ENCODE measurements at places on chromosomes 4 and X.

DNA sequence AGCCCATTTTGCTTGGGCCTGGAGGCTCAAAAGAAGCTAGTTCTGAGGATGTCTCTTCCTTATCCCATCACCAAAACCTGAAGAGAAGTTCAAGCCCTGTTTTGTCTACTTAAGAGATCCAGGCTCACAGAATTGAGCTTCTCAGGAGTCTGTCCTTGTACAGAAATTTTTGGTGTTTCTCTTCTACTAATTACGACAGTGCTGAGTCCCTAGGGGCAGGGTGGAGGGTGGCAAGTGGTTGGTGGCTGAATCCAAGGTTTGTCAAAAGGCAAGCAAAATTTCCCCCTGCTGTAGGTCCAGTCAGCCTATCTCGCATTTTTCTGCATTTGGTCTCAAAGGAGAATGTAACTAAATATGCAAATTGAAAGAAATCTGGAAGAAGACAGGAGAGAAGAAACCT is 377.9 kb downstream of the SMARCA1 start:
- no peak overlapping the region for H3K27ac ChIP-seq
- H3K27me3 ChIP-seq = no peaks in the 10 kb centered on the region
- H3K4me1 ChIP-seq = no peaks in the 10 kb centered on the region
- no peak for DNase-seq

DNA sequence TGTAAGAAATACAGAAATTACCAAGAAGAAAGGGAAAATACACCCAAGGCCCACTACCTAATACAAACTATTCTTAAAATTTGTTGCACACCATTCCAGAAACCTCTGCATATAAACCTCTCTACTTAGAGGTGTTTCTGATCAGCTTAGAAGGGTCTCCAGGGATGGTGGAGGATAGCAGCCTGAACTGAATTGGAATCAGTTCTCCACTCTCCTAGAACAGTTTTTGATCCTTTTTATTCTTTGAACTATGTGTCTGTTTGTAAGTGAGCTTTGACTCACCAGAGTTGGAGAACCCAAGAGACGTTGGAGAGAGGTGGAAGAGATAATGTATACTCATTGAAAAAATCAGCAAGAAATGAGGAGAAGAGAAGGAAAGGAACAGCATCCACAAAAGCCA is 96.6 kb upstream of the OTUD4 start:
- no peak overlapping the region for H3K4me3 ChIP-seq
- no peak overlapping the region for H3K27ac ChIP-seq
- H3K27me3 ChIP-seq = no peaks in the 10 kb centered on the region

GRCh38 chr4:1250527-1250812 is 1.5 kb upstream of the CTBP1 start:
- H3K4me3 ChIP-seq = no peak overlapping the region
- DNase-seq = no peak
- no peaks in the 10 kb centered on the region for H3K36me3 ChIP-seq
- no peak overlapping the region for H3K27ac ChIP-seq

DNA sequence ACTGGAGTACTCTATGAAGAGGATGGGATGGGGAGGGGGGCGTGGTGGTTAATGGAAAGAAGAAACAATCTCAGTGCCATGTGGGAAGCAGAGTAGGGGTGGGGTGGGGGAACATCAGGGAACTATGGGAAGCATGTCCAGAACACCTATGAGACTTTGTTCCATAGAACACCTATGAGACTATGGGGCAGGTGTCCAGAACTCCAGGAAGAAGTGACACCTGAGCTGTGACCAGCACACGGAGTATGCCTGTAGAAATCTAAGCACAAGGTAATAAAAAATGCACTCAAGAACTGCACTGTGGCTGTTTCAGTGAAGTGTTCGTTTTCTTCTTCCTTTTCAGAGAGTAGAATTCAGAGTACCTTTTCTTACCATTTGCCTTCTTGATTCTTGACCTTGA is 704.8 kb upstream of the TENM3 start:
- no peaks in the 10 kb centered on the region for H3K4me1 ChIP-seq
- H3K36me3 ChIP-seq = no peaks in the 10 kb centered on the region
- H3K4me3 ChIP-seq = no peak overlapping the region
- DNase-seq = no peak

DNA sequence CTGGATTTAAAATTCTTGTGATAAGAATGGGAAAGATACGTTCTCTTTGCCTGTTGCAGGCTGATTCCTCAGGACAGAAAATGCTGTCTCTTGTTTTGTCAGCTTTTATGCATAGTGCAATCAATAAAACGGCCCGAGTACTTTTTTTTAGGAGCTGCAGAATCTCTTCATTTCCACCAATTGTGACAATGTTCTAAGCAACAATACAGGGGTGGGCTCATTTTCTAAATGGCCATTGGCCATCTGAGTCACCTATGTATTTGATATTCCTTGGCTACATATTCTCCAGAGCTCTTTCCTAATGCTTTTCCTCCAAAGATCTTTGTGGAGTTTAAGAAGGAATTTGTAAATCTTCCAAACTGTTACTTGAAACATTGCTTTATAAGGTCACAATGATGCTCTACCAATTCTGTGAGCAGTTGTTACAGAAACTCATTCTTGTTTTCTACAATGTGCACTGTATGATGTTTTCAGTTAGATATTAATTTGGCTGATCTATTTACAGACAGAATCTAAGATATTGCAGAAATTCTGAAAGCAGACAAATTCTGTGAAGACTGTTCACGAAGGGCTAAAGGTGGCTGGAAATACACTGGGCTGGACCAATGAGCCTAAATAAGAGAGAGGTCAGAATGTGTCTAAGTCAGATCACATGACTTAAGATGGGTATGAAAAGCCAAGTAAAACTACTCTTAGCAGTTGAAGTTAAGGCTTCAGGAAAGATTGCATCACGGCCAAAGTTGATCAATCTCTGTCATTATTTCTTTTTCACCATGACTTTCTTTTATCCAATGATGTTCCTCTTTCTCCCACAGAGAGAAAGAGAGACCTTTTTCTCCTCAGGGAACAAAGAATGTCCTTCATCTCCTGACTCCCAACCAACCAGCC is 33.4 kb downstream of the TAPT1 start:
- no peaks in the 10 kb centered on the region for H3K4me1 ChIP-seq
- no peak for DNase-seq
- H3K4me3 ChIP-seq = no peak overlapping the region
- no peaks in the 10 kb centered on the region for H3K36me3 ChIP-seq
- H3K27me3 ChIP-seq = no peaks in the 10 kb centered on the region

DNA sequence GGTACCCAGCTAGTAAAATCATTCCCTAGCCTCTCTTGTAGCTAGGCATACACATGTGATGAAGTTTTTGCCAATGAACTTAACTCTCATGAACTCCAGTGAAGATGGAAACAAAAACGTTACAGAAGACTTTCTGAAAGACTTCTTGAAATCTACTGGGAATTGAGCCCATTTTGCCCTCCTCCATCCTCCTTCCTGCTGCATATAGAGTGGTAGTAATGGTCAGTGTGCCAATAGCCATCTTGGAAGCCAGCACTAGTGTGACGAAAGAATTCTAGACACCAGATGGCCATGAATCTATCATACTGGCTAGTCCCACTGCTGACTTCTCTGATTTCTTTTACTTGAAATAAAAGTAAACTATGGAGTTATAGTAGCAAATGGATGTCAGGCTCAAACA is 30.9 kb upstream of the PPA2 start:
- H3K4me1 ChIP-seq = no peaks in the 10 kb centered on the region
- no peak overlapping the region for H3K27ac ChIP-seq
- no peaks in the 10 kb centered on the region for H3K27me3 ChIP-seq

DNA sequence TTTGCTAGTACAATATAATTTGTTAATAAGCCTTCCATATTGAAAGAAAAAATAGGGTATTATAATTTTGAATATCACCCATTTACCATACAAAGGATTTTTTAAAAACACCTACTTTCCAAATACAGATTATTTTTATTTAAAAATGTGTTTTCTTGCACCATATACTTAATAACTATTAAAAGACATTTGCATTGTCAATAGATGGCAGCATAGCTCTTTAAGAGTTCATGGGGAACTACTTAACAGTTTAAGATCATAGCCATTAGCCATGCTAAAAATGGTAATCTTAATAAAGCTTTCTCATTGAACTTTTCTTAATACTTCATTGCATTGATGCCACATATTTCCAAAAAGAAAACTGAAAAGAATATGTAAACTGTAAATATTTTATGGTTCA is 1995.9 kb downstream of the C4orf33 start:
- no peaks in the 10 kb centered on the region for H3K36me3 ChIP-seq
- H3K27me3 ChIP-seq = no peaks in the 10 kb centered on the region
- H3K4me3 ChIP-seq = no peak overlapping the region
- no peaks in the 10 kb centered on the region for H3K4me1 ChIP-seq
- H3K27ac ChIP-seq = no peak overlapping the region

DNA sequence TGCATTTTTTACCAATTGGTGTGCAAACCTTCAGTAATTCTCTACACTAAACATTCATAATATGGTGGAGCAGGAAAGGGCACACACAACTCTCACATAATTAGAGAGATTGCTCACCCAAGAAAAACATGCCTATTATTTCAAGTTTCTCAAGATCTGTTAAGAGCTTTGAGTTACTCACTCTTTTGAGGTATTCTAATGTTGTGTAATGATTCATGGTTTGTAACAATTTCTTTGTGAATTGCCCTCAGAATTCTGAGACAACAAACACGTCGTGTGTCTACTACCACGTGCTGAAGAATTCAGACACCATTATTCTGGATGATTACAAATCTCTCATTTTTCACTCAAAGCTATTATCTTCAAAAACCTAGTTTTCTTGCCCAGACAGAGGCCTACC is 82.8 kb downstream of the PDGFC start:
- no peak overlapping the region for H3K4me3 ChIP-seq
- no peak for DNase-seq
- H3K4me1 ChIP-seq = no peaks in the 10 kb centered on the region
- no peaks in the 10 kb centered on the region for H3K36me3 ChIP-seq
- H3K27ac ChIP-seq = no peak overlapping the region
- no peaks in the 10 kb centered on the region for H3K27me3 ChIP-seq

DNA sequence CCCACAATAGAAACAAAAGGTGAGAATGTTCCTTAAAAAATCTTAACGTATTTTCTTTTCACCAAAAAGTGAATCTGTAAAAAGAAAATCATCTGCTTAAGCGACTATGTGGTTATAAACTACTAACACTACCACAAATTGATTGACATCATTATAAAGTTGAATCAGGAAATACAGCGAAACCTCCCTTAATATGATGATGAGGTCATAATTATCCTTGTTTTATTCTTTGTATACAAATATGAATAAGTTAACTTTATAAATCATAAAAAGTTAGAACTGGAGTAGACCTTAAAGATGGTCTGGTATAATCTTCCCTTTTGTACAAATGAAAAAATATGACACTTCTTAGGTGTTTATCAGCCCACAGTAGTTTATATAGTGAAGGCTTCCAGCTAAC is 35.6 kb downstream of the NFKB1 start:
- H3K4me1 ChIP-seq = peaks cover 31% of the 10 kb centered on the region
- no peak for DNase-seq
- no peaks in the 10 kb centered on the region for H3K27me3 ChIP-seq
- H3K4me3 ChIP-seq = no peak overlapping the region
- H3K36me3 ChIP-seq = 0 out of 2 replicates have a peak, but pooled peaks cover 6% of the 10 kb centered on the region

GRCh38 chr4:81522711-81523110 is 51.0 kb upstream of the RASGEF1B start:
- DNase-seq = no peak
- H3K27me3 ChIP-seq = no peaks in the 10 kb centered on the region
- no peak overlapping the region for H3K4me3 ChIP-seq
- peaks cover 9% of the 10 kb centered on the region for H3K4me1 ChIP-seq
- H3K27ac ChIP-seq = no peak overlapping the region

DNA sequence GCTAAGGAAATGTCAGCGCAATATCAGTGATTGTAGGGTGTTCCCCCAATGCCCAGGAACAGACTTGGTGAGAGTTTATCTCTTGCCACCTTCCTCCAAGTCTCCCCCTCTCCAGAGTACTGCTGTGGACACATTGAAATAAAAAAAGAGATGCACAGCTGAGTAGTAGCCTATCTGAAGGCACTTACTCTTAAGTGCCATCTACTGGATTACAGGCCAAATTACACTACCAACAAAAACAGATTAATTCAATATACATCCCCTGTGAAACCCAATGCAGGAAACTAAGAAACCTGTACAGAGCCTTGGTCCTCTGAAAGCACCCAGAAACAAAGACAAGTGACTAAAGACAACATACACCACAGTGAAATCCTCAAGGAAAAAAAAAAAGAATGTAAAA is 460.3 kb downstream of the ZIC3 start:
- DNase-seq = peak; percentile 48
- H3K27me3 ChIP-seq = no peaks in the 10 kb centered on the region
- no peaks in the 10 kb centered on the region for H3K4me1 ChIP-seq
- no peak overlapping the region for H3K27ac ChIP-seq
- H3K36me3 ChIP-seq = no peaks in the 10 kb centered on the region

GRCh38 chrX:16892504-16893362 is 22.6 kb upstream of the RBBP7 start:
- no peaks in the 10 kb centered on the region for H3K27me3 ChIP-seq
- DNase-seq = peak; percentile 70
- H3K4me1 ChIP-seq = 0 out of 2 replicates have a peak, but pooled peaks cover 3% of the 10 kb centered on the region
- no peaks in the 10 kb centered on the region for H3K36me3 ChIP-seq

GRCh38 chr4:68655764-68656444 is 14.5 kb downstream of the UGT2B15 start:
- H3K27me3 ChIP-seq = no peaks in the 10 kb centered on the region
- no peaks in the 10 kb centered on the region for H3K36me3 ChIP-seq
- peak overlapping the region; percentile 24 for H3K4me3 ChIP-seq
- H3K4me1 ChIP-seq = peaks cover 7% of the 10 kb centered on the region

- no peaks in the 10 kb centered on the region for H3K27me3 ChIP-seq
- H3K4me3 ChIP-seq = no peak overlapping the region
- no peak for DNase-seq
- H3K36me3 ChIP-seq = no peaks in the 10 kb centered on the region
- no peak overlapping the region for H3K27ac ChIP-seq
- no peaks in the 10 kb centered on the region for H3K4me1 ChIP-seq
Observed at GRCh38 chr4:121246698-121247097, 82.6 kb upstream of the TNIP3 start.

GRCh38 chr4:180650273-180650672 is 1592.9 kb upstream of the TENM3 start:
- H3K27me3 ChIP-seq = no peaks in the 10 kb centered on the region
- H3K4me3 ChIP-seq = no peak overlapping the region

- H3K4me3 ChIP-seq = no peak overlapping the region
- no peaks in the 10 kb centered on the region for H3K36me3 ChIP-seq
- H3K27ac ChIP-seq = no peak overlapping the region
- no peak for DNase-seq
- no peaks in the 10 kb centered on the region for H3K4me1 ChIP-seq
Observed at GRCh38 chr4:175827516-175827915, 15.5 kb upstream of the GPM6A start.

DNA sequence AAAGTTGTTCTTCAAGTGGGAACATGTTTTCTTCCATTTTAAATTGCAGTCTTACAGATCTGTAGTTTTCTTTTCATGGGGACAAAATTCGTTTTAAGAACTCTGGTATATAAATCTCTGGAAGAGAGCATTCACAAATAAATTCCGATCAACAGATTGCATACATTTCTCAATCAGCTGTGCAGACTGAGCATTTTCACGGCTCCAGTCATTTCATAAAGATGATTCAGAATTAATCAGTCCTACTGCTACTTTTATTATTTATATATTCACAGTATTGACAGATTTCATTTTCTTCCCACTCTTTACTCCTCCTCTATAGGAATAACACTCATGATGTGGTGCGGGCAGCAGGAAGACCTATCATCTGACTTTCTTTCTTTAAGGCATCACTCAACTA is 534.9 kb upstream of the FTHL17 start:
- DNase-seq = no peak
- no peak overlapping the region for H3K4me3 ChIP-seq
- no peaks in the 10 kb centered on the region for H3K36me3 ChIP-seq
- no peaks in the 10 kb centered on the region for H3K27me3 ChIP-seq
- no peaks in the 10 kb centered on the region for H3K4me1 ChIP-seq

All from MM.1S (cell line).